ENCODE measurements at places on chromosomes 4 and X.

DNA sequence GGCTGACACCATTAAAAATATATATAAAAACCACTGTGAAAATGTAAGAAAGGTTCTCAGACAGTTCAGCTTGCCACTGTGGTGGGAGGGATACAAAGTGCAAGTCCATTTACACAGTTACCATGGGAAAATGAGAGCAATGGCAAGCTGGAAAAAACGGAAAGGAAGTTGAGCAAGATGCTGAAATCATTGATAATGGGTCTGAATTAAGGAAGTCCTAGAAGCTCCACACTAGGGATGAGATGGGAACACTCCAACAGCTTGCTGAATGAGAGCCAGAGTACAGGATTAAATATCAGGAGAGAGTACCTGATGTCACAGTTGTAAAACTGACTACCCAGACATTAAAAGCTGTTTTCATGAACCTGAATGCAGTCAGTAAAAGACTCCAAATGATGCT lies 218.6 kb downstream of the PRDM5 start:
- no peak for DNase-seq

DNA sequence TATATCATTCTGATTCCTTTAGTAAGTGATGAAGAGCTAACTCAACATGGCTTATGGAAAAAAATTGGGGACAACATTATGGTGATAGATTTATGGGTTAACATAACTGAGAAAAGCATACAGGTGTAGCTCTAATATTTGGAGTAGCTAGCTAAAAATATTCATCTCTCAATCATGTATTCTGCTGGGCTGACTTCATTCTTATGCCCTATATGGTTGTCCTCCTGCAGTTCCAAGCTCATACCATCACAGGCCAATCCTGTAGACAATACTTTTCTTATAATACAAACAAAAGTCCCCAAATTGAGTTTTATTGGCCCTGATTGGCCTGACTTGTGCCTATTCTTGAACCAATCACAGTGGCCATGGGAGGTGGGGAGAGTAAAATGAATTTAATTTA lies 6.7 kb upstream of the FAM241A start:
- DNase-seq: no peak

GRCh38 chrX:19748896-19749680 lies 138.3 kb downstream of the SH3KBP1 start:
- DNase-seq: no peak

DNA sequence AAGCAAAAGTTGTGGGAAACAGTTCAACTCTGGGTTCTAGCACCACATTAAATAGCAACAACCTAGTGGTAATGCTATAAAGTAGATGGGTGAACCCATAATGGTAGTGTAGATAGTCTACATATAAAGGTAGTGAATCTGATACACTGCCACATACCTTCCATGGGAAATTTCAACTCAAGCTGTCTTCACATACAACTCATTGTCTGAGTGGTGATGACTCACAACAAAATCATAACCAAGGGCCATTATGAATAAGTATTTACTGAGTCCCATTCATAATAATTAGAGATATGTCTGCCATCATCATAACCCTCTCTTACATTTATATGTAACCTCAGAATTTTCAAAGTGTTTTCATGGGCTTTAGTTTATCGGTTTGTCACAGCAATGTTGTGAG lies 34.8 kb downstream of the EGF start:
- DNase-seq: no peak

DNA sequence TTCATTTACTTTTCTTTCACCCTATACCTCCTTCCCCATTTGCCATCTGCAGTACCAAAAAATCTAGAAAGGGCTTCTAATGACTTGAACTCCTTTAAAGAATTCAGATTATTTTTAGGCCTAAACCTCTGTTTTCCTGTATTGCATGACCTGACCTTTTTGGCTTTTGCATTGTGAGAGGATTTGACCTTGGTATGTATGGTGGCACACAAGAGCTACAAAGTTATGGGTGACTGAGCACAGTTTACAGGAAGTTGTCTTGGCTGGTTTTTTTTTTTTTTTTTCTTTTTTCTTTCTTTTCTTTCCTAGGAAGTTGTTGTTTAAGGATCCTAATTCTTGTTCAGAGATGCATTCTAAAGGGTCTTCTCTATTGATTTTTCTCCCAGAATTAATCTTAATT lies 32.0 kb upstream of the MTMR8 start:
- DNase-seq: no peak

- no peak for DNase-seq
Measured at GRCh38 chrX:109857584-109858228, 124.6 kb upstream of the ACSL4 start.

DNA sequence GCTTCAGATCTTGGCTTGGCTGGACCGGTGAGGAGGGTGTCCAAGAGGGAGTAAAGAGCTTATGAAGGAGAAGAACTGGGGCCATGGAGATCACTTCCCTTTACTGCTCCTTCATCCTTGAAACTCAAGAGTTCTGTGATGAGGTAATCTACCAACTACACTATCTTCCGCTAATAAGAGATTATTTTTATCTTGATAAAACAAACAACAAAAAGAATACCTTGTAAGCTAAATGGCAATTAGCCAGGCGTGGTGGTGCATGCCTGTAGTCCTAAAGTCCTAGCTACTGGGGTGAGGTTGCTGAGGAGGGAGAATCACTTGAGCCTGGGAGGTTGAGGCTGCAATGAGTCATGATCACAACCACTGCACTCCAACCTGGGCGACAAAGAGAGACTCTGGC lies 47.4 kb downstream of the HAUS3 start:
- DNase-seq: no peak

DNA sequence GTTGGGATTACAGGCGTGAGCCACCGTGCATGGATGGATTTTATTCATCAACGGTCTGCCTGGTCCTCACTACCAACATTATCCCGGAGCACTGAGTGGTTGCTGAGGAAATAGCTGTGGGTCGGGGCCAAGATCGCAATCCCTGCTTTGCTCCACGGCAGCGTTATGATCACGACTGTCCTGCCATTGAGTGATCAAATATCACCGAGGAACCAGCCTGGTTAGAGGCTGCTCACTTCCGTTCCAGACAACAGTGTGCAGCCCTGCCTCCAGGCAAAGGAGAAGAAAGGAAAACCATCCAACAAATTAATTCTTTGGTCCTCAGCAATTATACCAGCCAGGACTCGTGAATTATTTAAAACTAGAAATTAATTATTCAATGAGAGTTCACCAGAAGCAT lies 70.6 kb upstream of the TBL1X start:
- DNase-seq: no peak

DNA sequence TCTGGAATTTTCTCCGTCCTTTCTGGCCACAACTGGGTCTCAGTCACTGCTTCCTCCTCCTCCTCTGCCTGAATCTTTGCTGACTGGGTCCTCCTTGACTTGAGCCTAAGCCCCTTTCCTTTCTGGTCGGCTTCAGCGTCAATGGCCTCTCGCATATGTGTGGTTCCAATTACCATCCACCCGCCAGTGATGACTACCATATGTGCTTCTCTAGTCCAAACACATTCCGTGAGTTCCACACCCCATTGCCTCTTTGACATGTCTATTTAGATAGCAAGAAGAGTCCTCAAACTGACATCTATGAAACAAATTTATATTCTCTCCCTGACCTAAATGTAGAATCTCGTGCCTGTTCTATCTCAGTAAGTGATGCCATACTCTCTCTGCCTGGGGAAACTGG lies 19.8 kb downstream of the MXRA5 start:
- DNase-seq: no peak

- DNase-seq: no peak
Measured at GRCh38 chr4:122845066-122845465, 18.4 kb downstream of the FGF2 start.

GRCh38 chr4:185734214-185734613 lies 77.8 kb downstream of the SORBS2 start:
- DNase-seq: no peak

DNA sequence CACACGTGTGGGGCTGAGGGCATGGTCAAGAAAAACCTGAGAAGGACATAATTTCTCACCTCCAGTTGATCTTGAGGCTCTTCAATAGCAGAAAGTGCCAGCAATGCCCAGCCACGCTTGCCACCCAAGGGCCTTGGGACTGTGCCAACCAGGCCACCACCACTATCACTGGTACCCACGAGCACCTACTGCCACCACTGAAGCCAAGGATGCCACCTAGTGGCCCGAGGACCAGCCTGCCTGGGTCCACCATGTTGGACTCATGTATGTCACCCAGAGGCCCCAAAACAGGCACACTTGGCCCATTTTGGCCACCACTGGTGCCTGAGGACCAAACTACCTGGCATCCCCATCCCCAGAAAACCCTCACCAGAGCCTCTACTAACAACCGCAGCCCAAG lies 191.8 kb downstream of the ADAM29 start:
- no peak for DNase-seq

- no peak for DNase-seq
Measured at GRCh38 chrX:5458300-5458842, 770.3 kb downstream of the NLGN4X start.

DNA sequence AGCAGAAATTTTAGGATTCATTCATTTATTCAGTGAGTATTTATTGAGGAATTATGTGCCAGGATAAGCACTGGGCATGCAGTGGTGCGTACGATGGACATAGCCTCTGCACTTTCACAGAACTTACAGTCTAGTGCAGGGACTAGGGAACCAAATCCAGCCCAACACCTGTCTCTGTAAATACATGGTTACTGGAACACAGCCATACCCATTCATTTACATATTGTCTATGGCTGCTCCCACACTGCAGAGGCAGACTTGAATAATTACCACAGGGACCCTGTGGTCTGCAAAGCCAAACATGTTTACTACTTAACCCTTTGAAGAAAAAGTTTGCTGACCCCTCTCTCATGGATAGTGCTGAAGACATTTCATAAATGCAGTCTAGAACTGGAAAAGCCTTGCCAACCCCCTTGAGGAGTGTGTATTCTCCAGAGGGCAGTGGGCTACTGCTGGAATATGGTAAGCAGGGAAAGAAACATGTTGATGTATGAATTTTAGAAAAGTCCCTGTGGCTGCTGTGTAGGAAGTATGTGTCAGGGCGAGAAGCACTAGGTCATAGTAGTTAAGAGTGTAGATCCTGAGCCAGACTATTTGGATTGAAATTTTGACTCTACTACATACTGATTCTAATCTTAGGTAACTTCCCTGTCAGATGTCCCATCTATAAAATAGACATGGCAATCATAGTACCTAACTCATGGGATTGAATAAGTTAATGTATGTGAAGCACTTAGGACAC lies 75.5 kb downstream of the GALNT7 start:
- DNase-seq: no peak

DNA sequence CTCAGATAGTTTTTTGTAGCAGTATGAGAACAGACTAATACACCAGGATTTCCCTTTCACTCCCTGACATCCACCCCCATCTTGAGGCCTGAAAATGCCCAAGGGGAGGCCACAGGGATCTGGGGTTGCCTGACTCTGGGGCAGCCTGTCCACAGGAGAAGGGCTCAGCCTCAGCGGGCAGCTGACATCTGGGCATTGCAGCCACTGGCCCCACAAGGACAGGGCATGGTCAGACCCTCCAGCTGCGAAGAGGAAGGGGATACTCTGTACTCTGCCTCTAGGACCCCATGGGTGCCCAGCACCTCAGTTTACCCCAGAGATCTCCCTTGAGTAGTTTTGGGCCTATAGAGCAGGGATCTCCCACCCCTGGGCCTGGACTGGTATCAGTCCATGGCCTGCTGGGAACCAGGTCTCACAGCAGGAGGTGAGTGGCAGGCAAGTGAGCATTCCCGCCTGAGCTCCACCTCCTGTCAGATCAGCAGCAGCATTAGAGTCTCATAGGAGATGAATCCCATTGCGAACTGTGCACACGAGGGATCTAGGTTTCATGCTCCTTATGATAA lies 138.9 kb downstream of the HMX1 start:
- no peak for DNase-seq

- DNase-seq: no peak
Measured at GRCh38 chr4:95528388-95528948, 20.3 kb downstream of the UNC5C start.

DNA sequence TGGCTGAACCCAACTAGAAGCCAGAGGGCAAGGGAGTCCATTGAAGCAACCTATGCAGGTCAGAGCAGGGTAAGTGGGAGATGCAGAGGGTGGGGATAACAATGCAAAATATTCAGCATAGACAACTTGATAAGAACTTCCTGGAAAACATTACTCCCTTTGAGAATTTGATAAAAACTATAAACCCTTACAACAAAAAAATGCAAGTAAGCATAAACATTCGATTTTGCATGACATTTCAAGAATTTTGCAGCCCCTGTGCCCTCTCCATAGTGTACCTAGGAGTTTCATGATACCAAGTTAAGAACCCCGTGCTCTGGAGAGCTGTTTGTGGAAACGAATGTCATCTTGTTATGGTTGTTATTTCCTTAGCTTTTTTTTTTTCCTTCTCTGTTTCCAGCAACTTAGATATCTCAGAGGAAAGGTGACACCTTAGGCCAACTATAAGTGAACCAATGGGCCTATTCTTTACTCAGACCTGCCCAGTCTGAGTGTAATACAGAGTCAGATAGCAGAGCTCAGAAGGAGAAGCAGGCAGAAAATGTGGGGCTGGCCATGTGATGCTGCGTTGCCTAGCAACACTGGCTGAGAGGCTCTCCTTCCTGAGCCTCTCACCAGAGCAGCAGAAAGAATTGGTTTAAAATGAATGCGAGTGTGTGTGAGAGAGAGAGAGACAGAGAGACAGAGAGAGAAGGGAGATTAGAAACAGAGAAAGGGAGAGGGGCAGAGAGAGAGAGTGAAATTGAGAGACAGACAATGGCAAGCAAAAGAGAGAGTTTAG lies 36.7 kb upstream of the GABRQ start:
- no peak for DNase-seq

GRCh38 chr4:4872314-4872903 lies 12.9 kb downstream of the MSX1 start:
- DNase-seq: no peak

GRCh38 chr4:38601244-38601915 lies 62.6 kb upstream of the KLF3 start:
- DNase-seq: no peak

DNA sequence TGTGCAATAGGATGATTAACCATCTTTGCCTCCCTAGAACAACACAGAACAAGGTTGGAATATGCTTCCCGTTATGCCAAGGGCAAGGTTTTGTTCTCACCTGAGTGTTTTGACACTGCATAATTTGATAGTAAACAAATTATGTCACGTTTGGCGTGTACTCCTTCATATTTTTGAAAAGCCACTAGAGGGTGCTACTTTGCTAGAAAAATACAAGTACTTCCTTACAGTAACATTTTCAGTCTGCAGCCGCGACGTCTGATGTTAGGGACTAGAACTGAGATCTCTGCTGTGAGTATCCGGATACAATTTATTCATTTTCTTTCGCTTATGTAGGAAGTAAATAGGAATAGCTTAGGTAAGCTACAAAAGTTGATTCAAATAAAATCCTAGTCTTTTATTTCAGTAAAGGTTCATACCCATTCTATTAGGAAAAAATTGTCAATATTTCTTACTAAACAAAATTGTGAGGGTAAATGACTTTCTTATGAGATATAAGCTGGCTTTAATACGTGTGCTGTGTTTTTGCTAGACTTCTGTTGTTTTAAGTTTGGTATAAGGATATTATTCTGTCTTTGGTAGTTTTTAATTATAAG lies 181.1 kb upstream of the WDFY3 start:
- peak; percentile 33 for DNase-seq

DNA sequence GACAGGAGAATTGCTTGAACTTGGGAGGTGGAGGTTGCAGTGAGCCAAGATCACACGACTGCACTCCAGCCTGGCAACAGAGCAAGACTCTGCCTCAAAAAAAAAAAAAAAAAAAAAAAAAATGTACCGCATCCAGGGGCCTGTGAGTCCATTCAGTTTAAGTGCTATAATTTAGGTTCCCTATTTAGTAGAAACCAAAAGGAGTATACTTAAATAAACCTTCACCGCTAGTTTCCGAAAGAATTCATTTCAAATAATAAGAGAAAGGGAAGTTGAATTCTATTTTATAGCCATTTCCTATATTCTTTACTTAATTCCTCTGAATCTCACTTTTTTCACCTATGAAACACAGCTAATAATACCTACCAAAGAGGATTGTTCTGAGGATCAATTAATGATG lies 20.8 kb upstream of the LRBA start:
- DNase-seq: no peak

All from frontal cortex (tissue), 4 donors.